Spinal cord (tissue), 10 donors: ENCODE measurements at places on chromosomes 5 and 9. TPM values are rescaled to one million over a fixed set of nuclear protein-coding genes. Genes with fewer than 3 reads are reported as not detected.

FOXD4 gene
- 0.66 TPM for total RNA-seq

OR1L6 gene
- not detected for total RNA-seq

DNA sequence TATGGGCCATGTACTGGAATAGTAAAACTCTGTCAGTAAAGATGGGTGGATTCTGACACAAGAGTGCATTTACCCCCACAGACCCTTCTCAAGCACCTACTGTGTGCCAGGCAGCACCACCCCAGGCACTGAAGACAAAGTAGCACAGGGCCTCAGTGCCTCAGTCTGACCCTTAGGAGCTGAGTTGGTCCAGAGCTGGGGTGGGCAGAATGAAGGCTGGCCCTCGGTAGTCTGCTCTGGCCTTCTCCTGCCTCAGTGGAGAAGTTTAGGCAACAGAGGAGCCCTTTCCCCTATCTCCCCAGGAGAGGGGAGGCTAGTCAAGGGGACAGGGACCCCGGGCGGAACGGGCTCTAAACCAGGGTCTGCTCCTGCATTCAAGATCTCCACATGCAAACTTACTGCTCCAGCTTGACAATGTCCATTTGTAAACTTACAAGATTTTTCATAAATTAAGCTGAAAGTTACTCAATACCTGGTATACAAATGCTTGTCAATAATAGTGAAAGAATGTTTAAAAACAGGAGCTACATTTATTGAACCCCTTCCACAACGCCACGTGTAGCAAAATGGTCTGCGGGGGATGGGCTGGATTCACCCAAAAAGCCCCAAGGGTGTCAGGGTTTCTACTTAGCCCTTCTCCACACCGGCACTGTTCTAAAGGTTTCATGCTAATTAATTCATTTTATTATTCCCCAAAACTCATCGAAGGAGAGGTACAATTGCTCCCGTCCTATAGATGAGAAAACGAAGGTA, 1.5 kb downstream of the VDAC1 start:
- DNase-seq, result no peak

DNA sequence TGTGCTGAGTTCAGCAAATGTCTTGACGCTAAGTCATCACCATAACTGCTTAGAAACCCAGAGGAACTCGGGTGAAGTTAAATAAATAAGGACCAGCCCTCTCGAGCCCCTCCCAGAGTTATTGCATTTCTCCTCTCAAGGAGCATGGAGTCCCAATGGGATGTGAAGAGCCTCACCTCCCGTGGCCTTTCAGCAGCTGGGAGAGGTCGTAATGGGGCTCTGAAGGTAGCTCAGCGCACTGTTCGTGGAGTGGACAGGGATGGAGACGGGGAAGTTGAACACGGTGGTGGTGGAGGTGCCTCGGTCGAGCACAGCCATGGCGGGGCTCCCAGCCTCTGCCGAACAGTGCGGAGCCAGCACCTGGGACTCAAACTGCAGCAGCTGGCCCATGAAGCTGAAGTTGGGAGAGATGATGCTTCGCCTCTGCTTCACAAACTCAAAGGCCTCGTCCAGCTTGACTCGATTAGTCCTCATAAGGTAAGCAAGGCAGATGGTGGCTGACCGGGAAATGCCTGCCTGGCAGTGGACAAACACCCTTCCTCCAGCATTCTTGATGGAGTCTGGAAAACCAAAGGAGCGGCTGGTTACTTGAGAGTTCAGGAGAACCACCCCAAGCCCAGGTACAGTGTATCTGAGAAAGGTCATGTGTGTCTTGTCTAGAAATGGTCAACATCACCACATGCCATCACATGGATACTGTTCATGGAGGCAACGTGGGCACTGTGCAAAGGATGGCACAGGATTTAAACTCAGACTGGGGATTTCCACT, 2.2 kb downstream of the DUSP1 start:
- DNase-seq, result no peak

- DNase-seq, result no peak
Observed at GRCh38 chr5:78655746-78656290, 7.2 kb upstream of the LHFPL2 start.

DNA sequence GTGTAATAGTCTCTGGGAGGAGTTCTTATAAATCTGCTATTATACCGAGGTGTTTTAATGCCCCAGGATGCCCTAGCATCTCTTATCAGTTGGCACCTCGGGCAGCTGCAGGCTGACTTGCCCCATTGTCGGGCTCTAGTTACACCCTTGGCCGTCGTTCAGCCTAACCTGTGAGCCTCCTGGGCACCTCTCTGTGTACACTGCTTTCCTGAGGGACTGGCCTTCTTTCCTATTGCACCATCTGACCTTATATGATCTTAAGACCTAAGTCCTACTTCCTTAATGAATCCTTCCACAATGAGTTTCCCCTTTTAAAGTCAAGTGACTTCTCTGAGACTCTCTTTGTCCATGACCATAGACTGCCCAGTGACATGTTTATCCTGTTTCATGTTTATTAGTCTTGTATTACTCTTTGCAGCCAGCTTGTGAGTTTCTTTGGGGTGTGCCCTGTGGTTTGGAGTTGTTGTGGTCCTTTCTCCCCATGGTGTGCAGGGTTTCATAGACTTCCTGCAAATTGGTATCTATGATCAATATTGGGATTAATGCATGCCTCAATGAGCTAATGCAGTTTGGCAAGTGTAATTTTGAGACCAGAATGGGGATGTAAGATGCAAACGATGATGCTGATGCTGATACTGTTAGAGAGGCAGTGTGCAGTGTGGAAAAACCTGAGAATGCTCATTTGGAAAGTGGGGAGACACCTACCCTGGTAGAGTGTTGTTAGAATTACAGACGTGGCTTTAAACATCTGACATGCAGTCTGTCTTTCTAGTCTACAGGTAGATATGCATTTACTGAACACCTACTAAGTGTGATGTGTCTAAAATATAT, 4.9 kb downstream of the DAPK1 start:
- DNase-seq, result no peak

DNA sequence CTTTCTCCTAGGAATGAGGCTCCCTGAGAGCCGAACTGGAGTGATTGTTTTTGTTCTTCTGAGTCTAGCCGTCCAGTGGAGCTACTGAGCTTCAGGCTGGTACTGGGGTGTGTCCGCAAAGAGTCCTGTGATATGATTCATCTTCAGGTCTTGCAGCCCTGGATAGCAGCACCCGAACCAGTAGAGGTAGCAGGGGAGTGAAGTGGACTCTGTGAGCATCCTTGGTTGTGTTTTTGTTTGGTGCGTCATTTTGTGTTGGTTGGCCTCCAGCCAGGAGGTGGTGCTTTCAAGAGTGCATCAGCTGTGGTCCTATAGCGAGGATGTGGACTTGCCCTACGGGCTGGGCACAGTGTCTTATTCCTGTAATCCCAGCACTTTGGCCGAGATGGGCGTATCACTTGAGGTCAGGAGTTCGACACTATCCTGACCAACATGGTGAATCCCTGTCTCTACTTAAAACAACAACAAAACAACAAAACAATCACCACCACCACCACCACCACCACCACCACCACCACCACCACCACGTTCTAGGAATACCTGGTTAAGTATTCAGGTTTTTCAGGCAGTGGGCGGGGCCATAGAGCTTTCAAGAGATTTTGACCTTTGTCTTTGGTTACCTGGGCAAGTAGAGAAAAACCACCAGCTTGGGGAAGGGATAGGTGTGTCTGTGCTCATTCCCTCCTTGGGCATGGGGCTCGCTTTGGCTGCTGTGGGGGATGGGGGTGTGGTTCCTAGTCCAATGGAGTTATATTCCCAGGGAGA, 154.0 kb downstream of the WDR70 start:
- DNase-seq, result no peak
